Stimulated activated naive CD8-positive, alpha-beta T cell treated with anti-CD3 and anti-CD28 coated beads, Interleukin-15, amount 100 ng/mL, for 72 hours (primary cell): ENCODE measurements at places on chromosomes 11 and 22.
A peak's percentile ranks its signal among the peaks of the same experiment; 100 is the strongest.

DNA sequence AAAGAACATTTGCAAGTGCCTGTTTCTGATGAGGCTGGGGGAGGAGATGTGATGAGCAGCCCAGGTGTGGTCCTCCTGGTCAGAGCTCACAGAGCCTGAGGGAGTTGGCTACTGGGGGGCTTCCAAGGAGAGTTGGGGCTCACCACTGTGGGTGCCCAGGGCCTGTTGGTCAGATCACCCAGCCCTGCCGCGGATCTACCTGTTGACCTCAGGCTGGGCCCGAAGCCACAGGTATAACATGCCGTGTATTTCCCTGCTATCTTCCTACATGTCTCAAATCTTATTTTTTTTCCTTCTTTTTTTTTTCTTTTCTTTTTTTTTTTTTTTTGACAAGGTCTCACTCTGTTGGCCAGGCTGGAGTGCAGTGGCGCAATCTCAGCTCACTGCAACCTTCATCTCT is 199.7 kb upstream of the TBCEL start:
- no peak for DNase-seq

GRCh38 chr11:65151331-65151899 is 17.1 kb upstream of the SYVN1 start:
- DNase-seq = no peak

GRCh38 chr22:19941365-19942082 is at the start of the genes COMT and TXNRD2:
TSS of gene COMT (plus strand) at chr22:19941772. CDS start at chr22:19962527, 20,755 bp downstream.
TSS of gene TXNRD2 (minus strand) at chr22:19941818. CDS start at chr22:19941803, 15 bp downstream.
- DNase-seq = peak; percentile 72

DNA sequence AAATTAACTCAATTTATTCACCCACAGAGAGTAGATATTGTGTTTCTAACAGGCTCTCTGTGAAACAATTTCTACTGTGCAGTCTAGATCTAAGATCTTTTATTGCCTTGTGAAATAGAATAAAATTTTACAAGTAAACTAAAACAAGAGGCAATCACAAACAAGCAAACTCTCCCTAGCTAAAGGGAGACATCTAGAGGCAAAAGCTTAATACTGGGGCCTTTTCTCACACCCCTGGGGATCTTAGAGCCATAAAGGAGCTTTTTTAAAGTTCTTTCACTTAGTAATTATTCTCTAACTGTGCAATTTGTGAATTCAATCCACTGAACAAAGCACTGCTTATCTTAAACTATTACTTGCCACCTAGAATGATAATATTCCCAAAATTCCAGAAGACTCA is 19.7 kb downstream of the ALG9 start:
- no peak for DNase-seq

GRCh38 chr11:65776710-65777141 is 4.0 kb downstream of the AP5B1 start:
- no peak for DNase-seq

GRCh38 chr11:96357794-96358193 is 14.8 kb upstream of the MAML2 start:
- no peak for DNase-seq

- DNase-seq = no peak
Observed at GRCh38 chr22:47805394-47805935, 1043.0 kb downstream of the TBC1D22A start.

- DNase-seq = peak; percentile 16
Observed at GRCh38 chr11:45180179-45180847, 33.9 kb downstream of the PRDM11 start.
